ENCODE measurements at places on chromosomes 6 and 20. TPM values are rescaled to one million over a fixed set of nuclear protein-coding genes. Genes with fewer than 3 reads are reported as not detected.

- DNase-seq: no peak
Measured at GRCh38 chr6:7914991-7915789, 4.6 kb upstream of the TXNDC5 start.

- DNase-seq: peak; percentile 92
Measured at GRCh38 chr6:30130887-30131862, 4.8 kb upstream of the TRIM40 start.

BMP6 gene
- not detected for total RNA-seq

DNA sequence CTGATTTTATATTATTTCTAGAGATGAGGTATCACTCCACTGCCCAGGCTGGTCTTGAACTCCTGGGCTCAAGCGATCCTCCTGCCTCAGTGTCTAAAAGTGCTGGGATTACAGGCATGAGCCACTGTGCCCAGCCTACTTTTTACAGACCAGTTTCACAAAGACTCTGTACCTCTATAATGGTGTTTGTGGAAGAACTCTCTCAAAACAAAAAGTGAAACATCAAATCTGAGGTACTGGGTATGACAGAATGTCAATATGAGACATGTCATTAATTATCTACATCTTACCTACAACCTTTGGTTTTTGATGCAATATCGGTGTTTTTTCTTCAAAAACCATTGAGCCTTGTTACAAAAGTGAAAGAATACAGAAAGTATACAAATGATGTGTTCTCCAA is 49.4 kb upstream of the MCM9 start:
- DNase-seq: no peak

DNA sequence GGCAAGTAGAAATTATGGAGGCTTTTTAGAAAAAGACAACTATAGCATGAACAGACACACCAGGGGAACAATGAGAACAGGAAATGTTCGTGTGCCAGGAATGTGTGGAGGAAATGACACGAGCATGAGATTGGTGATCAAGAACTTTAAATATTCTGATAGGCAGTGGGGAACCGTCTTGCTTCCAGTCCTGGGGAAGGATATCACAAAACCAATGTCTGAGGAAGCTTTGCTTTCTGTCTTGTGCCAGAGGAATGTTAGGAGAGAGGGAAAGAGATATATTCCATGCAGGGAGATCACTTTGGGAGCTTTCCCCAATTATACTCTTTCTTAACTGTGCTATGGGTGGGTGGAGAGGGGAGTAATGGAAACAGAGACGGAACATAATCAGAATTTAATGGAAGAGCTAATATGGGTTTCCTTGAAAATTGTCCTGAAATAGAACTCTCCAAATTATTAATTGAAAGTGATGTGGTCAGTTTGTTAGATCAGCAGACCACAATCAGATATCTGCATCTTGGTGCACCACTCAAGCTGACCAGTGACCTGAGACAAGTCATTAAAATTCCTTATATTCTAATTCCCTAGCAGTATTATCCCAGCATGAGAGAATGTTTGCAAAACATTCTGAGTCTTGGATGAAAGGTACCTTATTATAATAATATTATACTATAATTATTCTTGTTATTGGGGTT is 178.2 kb downstream of the SOX4 start:
- no peak for DNase-seq

GRCh38 chr6:139271056-139271455 is 20.7 kb downstream of the TXLNB start:
- DNase-seq: no peak

DNA sequence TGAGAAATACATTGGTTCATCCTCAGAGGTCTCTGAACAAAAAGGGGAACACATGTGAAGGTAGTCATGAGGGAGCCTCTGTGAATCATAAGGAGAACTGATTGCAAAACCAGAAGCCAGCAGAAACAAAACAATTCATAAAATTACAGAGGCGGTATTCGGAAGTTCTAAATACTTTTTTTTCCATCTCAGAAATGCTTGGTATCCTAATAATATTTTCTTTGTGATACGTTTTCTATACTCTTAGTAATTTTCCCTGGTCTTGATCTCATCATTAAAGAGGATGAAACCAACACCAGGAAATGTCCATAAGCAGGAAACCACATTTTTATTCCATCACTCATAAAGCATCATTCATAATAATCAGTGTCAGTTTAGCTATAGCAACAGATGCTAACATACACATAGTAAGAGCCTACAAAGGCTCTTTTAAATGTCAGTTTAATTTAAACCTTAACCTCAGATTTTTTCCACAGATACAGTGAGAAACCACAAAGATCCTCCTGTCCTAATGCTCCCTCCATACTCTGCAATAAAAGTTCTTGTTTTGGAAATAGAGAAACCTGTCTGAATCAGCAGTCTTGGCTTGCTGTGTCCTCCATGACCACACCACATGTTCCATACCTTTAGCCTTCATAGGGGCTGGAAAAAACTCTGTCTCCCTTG is 29.2 kb downstream of the SGK1 start:
- DNase-seq: peak; percentile 74

DNA sequence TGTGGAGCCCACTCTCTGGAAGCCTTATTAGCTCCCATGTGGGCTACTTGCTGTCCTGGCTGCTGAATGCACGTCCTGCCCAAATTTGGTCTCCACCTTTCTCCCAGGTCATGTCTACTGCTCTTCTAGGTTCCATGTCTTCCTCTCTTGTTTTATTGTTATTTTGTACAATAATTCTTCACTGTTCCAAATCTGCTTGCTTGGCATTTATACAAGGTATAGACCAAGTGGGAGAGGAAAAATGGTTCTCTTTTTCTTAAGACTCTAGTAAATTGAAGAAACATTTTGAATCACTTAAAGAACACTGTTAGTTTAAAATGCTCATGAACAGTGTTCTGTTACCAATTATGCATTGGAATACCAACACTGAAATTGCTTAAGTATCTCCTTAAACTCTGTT is 81.6 kb upstream of the SCP2D1 start:
- no peak for DNase-seq

DNA sequence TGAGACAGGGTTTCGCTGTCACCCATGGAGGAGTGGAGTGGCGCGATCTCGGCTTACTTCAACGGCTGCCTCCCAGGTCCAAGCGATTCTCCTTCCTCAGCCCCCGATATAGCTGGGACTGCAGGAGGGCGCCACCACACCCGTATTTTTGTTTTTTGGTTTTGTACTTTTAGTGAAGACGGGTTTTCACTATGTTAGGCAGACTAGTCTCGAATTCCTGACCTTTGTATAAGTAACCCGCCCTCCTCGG is 115.4 kb upstream of the BTN3A2 start:
- DNase-seq: no peak
